ENCODE measurements at places on chromosomes 11 and 22.

- DNase-seq = no peak
Observed at GRCh38 chr11:29018631-29019030, 910.4 kb downstream of the METTL15 start.

DNA sequence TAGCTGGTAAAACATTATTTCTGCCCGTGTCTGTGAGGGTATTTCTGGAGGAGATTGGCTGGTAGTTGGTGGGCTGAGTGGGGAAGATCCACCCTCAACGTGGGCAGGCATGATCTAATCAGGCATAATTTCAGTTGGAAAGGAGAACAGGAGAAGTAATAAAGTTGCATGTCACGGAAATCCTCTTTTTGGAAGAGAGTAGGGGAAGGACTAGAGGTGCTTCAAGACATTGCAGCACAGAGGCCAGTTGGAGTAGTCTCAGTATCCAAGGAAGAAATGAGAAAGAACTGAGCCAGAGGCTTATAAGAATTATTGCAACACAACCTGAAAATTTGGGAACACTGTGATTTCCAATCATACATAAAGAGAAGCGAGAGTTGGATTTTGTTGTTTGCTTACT, 1155.1 kb downstream of the FAM181B start:
- no peak for DNase-seq

DNA sequence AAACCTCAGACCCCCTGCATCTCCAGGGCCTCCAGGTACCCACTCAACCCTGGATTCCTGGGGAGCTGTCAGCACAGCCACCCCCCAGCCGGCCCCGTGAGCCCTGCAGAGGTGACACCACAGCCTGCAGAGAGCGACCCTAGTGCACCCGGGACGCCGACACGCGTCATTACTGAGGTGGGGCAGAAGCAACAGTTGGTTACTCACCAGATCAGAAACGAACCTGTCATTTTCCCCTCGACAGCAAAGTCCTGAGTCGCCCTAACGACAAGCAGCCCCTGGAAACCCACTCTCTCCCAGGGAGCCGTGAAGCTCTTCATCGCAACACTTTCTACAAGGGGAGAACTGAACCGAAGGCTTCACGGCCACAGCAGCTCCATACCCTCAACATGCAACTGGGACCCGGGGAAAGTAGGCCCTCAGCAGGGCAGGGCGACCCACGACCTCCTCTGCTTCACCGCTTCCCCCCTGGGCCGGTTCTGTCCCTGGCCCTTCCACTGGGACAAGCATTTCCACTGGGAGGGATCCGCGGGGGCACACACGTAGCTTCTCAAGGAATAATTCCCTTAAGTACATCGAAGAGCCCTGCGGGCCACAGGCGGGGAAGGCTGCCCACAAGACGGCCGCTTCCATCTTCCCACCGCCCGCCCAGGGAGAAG, 1.6 kb downstream of the BRD1 start:
- DNase-seq = no peak

GRCh38 chr11:86463120-86463519, 88.4 kb downstream of the CCDC81 start:
- no peak for DNase-seq

DNA sequence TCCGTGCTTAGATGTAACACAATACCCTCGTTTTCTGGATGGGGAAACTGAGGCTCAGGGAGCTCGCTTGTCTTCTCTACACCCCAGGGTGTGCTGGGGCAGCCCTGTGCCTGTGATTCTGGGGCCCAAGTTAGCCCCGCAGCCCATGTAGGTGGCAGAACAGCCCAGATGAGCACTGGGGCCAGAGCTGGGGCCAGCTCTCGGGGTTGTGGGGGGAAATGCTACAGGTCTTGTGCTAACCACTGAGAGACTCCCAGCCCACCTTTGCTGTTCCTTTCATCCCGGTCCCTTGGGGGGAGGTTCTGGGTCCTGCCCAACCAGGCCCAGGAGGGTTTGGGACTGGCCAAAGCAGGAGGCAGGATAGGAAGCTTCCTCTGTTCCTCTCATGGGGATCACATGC, 13.5 kb downstream of the MYEOV start:
- no peak for DNase-seq

- DNase-seq = no peak
Observed at GRCh38 chr22:27437570-27437969, 364.0 kb downstream of the MN1 start.

- no peak for DNase-seq
Observed at GRCh38 chr11:108851781-108852180, 186.9 kb downstream of the DDX10 start.

DNA sequence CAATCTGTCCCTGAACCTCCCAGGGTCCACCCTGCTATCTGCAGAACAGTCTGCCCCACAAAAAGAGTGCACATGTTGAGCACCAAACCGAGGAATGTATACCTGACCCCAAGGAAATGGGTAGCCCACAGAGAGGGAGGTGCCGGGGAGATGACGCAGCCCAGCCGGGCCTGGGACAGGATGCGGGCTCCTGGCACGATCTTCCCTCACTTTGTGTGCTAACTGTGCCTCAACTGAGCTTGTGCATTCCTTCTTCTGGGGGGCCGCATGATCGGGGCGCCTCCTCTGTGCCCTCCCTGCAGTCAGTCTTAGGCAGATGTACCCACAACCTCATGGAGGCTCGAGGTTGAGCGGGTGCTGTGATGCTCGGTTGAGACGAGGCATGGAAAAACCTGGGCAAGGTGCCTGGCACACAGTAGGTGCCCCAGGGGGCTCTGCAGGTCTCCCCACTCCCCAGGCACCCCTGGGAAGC, 2.4 kb downstream of the GAS2L1 start:
- DNase-seq = no peak

DNA sequence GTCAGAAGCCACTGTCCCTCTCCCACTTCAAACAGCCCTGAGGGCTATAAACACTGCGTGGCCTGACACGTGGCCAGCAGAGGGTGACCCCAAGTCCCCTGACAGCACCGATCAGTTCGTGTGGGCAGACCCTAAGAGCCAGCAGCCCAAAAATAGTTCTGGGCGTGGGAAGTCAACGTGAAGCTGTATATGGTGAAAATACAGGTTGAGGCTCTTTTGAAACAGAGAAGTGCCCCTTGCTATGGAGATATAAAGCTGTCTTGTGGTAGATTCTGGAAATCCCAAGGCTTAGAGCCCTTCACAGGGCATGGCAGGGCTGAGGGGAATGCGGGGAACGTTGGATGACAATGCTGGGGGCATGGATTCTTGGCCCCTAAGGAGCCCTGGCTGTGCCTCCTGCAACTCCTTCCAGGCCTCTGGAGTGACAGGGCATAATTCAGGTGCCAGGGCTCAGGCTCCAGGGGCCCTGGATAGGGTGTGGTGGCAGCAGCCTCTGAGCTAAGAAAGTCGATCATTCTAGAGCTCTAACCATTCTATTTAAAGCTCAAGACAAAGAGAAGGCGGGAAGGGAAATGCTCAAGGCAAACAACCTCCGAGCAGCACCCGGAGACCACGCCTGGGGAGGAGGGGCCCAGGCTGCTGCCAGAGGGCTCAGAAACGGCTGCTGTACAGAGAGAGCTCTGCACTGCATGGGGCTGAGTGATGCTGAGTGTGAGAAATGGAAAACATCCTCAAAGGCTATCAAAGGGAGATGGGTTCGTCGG, 60.4 kb upstream of the CD5 start:
- DNase-seq = no peak

DNA sequence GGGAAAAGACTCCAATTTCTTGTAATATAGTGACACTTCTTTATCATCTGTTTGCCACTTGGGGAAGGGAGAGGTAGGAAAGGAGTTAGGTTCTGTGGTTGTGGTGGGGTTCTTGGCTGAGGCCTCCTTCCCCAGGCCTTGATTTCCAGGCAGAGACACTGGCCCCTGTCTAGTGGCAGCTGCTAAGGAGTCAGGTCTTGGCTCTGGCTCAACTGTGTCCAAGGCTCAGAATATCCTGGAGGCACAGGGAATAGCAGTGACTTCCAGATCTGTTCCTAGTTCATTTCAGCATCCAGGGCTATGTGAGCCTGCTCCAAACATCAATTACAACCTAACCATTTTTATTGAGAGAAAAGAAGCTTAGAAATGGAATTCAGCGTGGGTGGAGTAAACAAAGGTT, 29.5 kb downstream of the PPFIBP2 start:
- no peak for DNase-seq

GRCh38 chr11:45593992-45594391, 71.4 kb downstream of the CHST1 start:
- no peak for DNase-seq

- DNase-seq = no peak
Observed at GRCh38 chr11:68505596-68505995, 45.0 kb downstream of the PPP6R3 start.

DNA sequence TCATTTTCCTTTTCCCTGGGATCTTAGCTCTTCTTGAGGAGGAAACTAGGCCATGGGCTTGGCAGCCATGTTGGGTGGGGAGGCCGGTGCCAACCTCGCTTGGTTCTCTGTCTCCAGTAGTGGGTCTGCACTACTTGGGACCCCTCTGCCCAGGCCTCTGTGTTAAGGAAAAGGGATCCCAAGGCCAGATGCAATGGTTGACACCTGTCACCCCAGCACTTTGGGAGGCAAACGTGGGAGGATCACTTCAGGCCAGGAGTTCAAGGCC, 1.9 kb upstream of the ZDHHC8 start:
- no peak for DNase-seq

DNA sequence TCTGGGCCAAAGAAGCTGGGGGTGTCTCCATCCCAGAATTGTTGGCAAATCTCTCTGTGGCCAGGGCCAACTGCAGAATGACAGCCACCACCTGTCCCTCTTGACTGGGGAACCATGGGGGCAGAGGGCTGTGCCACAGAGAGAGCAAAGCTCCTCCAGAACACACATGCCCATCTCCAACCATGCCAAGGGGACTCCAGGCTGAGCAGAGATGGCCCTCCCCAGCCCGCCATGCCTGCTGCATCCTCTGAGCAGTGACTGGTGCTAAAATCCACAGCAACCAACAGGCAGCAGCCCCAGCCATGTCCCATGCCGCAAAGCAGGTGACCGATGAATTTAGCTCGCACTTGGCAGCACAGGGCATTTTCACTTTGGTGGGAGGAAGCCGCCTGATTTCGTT, 45.0 kb downstream of the LARGE1 start:
- no peak for DNase-seq

GRCh38 chr11:73968356-73968966, 14.2 kb downstream of the UCP2 start:
- DNase-seq = no peak

DNA sequence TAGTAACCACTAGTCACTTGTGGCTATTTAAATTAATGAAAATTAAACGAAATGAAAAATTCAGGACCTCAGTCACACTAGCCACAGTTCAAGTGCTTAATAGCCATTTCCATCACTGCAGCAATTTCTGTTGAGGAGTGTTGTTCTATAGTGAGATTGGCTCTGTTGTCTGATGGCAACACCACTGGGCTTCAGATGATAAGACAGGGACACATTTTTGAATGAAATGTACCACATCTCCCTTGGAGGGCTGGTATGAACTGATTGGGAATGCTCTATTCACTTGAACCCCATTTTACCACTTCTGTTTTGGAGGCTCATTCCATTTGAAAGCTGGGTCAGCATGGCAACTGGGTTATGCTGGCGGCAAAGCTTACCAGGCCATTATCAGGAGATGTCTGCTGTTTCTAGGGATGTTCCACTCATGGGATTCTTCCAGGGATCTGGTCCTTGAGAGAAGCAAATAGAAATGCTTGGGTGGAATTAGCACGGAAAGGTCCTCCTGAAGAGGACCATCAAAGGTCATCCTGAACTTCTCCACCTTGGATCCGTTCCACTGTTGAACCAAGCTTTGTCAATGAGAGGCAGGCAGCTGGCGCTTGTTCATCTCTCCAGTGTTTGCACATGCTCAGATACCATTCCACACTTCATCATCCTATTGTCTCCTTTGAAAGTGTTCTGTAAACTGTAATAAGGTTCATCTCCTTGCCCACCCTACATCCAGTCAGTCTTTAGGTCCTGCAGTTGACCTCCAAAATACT, 7.6 kb downstream of the AMOTL1 start:
- peak; percentile 22 for DNase-seq

GRCh38 chr11:115215694-115216617, 288.3 kb downstream of the CADM1 start:
- no peak for DNase-seq
